Endothelial cell of umbilical vein (primary cell): ENCODE measurements at places on chromosomes 3 and 15. TPM values are rescaled to one million over a fixed set of nuclear protein-coding genes. Genes with fewer than 3 reads are reported as not detected.

The SMAD3 gene
- total RNA-seq: 71.7 and 88.2 TPM in 2 replicates

The MEX3B gene
- 18.2 and 22.6 TPM in 2 replicates for total RNA-seq

The DISP2 gene
- total RNA-seq: 0.65 and 1.2 TPM in 2 replicates

The WNT5A gene
- total RNA-seq: 0.25 and 0.33 TPM in 2 replicates

The ZNF502 gene
- total RNA-seq: 4.1 and 4.2 TPM in 2 replicates

The APOD gene
- 1.8 and 2.9 TPM in 2 replicates for total RNA-seq

The DNAJB11 gene
- 87.6 and 100 TPM in 2 replicates for total RNA-seq

The GADL1 gene
- not detected in 2 replicates for total RNA-seq

The PARP9 gene
- 9.7 and 12.5 TPM in 2 replicates for total RNA-seq

The FETUB gene
- total RNA-seq: not detected in 2 replicates

The KIAA1143 gene
- total RNA-seq: 25.2 and 28.1 TPM in 2 replicates
